Bone marrow (tissue), 2 donors: ENCODE measurements at places on chromosomes 3 and 15.

DNA sequence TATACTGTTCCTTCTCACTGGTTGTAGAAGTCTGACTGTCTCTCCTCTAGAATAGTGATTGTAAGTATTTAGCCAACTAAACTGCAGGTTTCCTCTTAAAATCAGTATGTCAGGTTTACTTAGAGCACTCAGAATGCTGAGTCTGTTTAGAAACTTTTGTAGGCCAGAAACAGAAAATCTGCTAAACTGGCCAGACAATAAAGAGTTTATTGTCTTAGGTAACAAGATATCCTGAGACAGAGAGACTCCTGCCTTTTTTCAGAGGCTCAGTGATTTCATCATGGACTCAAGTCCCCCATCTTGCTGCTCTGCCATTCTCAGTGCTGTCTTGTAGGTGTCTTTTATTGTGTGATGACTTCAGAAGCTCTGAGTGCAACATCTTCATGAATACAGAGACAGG lies 279.0 kb downstream of the MFSD1 start:
- DNase-seq = no peak

GRCh38 chr15:86649277-86649676 lies 569.6 kb downstream of the AGBL1 start:
- no peak for DNase-seq

GRCh38 chr3:163056874-163057497 lies 1560.4 kb downstream of the OTOL1 start:
- DNase-seq = no peak

- DNase-seq = no peak
These were observed 17.9 kb upstream of the STIMATE start for GRCh38 chr3:52915294-52915693.

DNA sequence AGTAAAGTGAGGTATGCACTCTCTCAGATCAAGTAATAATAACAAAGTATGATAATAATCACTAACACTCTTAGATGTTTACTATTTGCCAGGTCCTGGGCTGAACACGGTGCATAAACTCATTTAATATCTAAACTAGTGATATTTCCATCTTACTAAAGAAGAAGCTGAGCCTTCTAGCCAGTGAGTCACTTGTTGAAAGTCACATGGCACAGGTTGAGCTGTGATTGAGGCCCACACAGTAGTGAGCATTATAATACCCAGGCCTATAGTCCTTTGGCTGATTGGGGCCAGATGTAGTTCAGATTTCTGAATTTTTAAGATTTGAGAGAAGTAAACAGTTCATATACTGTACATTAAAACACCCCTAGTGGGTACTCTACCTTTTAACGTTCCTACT lies 93.2 kb upstream of the CCDC80 start:
- DNase-seq = no peak

DNA sequence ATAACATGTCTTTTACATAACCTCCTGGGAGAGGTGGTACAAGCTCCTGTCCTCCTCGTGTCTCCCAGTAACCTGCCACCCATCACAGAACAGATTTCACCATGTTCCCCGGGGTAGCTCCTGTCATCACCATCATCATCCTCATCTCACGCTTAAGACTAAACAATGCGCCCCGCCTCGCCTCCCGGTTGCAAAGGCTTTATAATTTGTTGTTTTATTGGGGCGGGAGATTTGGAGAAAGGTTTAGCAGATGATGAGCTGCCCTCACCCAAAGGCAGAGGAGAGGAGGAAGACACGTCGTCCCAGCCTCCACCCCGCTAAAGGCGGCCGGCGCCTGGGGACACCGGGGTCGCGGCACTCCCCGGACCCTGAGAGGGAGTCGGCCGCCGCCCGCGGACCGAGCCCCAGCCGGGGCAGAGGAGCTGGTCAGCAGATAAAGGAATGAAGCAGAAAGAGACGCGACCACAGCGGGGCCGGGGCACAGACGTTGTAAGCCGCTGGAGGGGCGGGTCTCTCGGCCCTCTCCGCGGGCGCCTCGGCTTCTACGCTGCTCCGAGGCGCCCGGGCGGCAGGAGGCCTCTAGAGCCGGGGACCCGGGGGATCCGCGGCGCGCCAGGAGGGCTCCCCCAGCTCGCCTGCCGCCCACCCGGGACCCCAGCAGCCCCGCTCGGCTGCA lies 589 bp downstream of the HERC1 start:
- no peak for DNase-seq

- DNase-seq = no peak
These were observed 49.9 kb downstream of the PSMD6 start for GRCh38 chr3:63973406-63973805.

GRCh38 chr3:115832265-115832664 lies 209.0 kb downstream of the GAP43 start:
- DNase-seq = no peak

GRCh38 chr3:72487946-72488737 lies 360.1 kb downstream of the SHQ1 start:
- DNase-seq = no peak

DNA sequence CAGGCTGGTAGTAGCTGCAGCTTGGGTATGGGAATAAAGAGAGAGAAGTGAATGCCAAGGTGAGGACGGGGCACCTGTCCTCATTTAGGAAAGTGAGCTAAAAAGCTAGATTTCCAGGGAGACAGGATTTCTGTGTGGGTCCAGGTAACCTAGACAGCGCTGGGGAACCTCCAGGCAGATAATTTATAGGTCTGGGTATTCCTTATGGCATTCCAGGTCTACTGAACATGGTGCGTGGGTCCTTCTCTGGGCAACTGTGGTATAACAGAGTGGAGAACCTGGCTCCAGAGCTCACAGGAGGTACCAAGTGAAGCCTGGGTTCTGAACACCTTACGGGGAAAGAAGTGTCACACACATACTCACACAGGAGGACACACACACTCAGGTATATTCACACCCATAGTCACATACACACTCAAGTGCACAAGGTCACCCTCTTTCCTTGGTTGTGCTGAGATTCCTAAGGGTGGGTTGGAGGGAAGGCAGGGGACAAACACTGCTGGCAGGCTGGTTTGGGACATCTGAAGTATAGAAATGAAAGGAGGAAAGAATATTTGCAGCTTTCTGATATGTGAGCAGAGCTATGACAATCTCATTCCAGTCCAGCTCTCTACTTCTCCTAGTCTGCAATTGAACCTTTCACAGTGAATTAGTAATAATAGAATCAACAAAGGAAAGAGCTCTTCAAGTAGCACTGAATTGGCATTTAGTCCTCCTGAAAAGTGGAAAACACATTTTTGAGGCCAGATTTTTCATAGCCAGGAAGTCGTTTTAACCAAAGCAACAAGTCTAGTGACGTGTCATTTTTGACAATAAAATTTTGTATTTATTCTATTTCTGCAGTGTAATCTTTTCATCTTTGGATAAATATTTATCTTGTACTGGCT lies 37.4 kb upstream of the ITGA11 start:
- DNase-seq = no peak

GRCh38 chr3:149055575-149055974 lies 30.8 kb downstream of the HLTF start:
- DNase-seq = no peak

- DNase-seq = peak; percentile 28
These were observed 42.9 kb downstream of the PLCH1 start for GRCh38 chr3:155701882-155702465.

DNA sequence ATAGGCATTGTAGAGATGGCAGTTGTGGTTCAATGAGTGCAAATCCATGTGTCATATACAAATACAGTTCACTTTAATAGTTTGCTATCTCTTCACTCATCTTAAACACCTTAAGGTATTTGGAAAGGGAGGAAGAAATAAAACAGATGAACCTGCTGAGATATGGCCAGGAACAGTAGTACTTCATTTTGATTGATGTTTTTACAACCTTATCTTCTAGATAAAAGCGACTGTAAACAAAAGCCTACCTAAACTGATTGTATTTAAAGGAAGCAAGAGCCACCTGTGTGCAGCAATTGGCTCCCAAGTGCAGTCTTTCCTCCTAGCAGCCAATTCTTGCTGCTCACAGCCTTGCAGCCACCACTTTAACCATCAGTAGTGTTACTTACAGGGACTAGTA lies 217.7 kb downstream of the CDIN1 start:
- no peak for DNase-seq

DNA sequence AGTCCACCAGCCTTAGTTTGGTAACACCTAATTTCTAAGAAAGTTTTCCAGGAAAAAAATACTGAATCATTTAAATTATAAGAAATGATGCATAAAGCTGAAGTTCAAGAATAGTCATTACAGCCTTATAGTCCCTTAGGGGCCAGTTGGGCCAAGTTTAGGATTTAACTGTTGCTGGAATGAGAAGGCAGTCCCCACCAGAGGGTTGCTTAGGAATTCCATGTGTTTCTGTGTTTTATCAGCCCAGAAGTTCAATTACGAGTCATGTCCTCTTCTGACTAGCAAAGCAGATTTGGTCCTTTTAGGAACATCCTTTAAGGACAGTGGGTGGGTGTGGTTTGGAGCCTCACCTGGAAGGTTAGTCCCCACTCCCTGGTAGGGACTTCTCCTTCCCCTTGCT lies 57.0 kb upstream of the NR2E3 start:
- DNase-seq = no peak

DNA sequence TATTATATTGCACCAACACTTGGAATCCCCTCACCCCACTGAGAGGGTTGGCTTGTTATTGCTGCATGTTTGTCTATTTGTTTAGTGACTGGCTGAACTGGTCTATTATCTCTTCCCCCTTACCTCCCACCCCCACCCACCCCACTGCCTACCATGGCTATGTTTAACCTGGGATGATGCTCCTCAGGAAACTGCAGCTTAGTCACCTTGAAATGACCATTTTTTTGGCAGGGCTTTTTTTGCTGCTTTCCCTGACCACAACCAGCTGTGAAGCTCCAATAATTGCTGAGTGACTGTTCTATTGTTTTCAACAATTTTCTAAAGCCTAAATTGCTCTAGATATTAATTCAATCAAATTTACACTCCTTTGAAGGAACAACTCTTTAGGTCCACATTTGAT lies 137.9 kb upstream of the CADM2 start:
- DNase-seq = no peak

DNA sequence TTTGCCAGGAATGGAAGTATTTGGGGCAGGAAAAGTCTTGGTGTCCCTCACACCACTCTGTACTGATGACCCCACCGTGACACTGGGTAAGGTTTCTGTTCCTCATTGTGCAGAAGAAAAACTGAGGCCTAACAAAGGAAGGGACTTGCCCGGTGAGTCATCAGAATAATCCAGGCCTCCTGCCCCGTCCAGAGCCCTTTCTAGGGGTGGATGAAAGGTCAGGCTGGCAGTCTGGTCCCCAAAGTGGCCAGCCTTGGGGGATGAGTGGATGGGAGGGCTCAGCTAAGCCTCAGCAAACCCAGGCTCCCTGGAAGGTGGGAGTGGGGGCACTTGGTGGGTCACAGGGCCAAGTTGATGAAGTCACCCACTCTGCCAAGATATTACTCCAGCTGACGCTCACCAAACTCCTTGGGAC lies 2.3 kb upstream of the DNAH1 start:
- peak; percentile 50 for DNase-seq

GRCh38 chr3:98326105-98326893 lies 27.4 kb upstream of the OR5K4 start:
- DNase-seq = no peak

- DNase-seq = no peak
These were observed 78.4 kb upstream of the LIMD1 start for GRCh38 chr3:45515999-45516725.

GRCh38 chr15:59545573-59545972 lies 66.0 kb upstream of the GCNT3 start:
- no peak for DNase-seq

GRCh38 chr3:535566-536416 lies 339.2 kb downstream of the CHL1 start:
- no peak for DNase-seq

DNA sequence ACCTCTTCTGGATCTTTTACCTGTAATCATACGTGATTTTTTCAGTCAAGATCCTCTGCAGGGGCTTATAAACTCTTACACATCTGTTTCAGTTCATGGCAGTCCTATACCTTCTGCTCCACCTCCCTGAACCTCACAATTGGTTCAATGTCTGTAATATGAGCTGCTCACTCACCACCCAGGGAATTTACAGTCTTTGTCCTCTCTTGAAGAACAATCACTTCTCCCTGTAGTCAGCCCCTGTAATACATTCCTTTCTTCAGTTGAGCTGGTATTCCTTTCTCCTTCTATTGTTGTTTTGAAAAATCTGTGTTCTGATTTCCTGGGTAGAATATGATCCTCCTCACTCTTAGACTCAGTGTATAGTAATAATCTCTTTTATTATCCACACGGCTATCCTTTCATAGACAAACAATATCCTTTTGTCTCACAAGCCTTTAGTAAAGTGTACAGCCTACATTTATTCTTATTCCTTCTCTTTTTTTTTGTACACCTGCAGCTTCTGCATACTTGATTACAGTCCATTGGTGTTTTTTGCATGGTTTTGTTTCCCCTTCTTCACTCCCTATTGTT lies 101.8 kb downstream of the NECTIN3 start:
- DNase-seq = no peak

DNA sequence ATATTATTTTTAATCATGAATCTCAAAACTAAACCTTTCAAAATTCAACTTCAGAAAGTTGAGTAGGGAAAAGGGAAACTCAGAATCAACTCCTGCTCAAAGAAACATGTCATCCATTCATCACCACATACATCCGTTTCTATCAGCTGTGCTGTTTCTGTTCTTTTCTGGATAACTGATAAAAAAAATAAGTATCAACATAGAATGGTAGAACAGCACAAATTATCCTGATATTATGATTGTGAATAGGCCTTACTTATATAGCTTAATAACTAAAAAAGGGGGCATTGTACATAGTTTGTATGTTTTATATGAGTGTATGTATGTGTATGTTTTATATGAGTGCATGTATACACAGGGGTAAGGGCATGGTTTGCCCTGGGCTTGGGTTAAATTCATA lies 3.1 kb downstream of the TM4SF1 start:
- no peak for DNase-seq

DNA sequence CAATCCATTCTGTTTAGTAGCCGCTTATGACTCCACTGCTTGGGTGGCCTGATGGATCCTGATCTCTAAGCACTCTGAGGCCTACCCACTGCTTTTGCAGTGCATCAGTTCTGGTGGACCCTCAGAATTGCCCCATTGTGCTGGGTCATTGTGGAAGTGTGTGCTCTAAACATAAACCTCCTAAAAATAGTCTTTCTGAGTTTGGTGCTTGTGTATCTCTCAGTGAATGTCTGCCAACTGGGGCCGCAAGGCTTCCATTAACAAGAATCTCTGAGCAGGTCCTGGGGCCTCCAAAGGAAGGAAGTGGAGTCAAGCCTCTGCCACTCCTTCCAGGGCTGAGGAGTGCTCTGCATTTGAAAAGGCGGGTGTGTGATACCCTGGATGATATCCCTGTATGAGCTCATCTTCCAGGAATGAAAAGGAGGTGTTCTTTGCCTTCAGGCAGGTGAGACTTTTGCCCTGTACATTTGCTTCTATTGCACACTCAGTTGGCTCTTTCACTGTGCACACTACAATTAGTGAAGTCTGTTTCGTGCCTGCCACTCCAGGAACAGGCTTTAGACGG lies 80.0 kb upstream of the CACNA2D3 start:
- no peak for DNase-seq
